PC-9 (cell line): ENCODE measurements at places on chromosomes 2 and 18. TPM values are rescaled to one million over a fixed set of nuclear protein-coding genes. Genes with fewer than 3 reads are reported as not detected.

- DNase-seq: peak; percentile 15
Observed at GRCh38 chr2:52695731-52696130, 1071.9 kb upstream of the CHAC2 start.

GRCh38 chr2:200054681-200055468, 99.5 kb downstream of the MAIP1 start:
- DNase-seq: no peak

LYPD6B gene
- 10.0 and 12.7 TPM in 2 replicates for total RNA-seq

DNA sequence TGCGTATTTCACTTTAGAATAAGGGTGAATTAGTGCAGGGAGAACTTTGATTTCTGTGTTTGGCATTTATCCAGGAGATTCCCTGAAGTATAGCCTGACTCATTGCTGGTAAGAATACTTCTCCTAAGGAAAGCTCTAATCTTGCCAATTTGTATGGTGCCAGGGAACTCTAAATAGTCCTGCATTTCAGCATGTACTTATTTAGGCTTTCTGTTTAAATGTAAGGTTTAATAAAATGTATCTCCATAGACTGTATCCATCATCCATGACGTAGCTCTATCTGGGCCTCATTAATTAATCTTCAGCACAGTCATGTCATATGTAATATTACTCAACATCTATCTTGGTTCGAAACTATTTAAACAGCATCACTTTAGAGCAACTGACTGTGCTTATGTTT, 127.7 kb downstream of the DOK6 start:
- DNase-seq: no peak

DNA sequence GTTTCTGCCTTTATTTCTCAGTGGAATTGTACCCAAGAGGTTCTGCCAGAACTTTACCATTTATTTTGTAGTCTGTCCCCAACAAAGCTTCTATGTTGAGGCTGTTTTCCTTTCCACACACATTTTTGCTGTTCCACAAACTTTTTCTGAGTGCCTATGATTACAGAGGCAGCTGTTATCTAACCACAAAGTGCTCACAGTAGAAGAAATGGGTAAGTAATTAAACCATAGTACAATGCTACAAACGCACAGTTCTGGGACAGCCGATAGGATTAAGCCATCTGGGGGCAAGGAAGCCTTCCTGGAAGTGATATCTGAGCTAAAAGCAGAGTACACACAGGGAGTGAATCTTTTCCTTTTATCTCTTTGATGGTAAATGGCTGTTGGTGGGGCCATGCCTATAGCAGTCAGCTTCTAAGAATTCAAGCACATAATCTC, 3.9 kb upstream of the MGAT4A start:
- no peak for DNase-seq

TIGD1 gene
- 12.7 and 14.7 TPM in 2 replicates for total RNA-seq

DNA sequence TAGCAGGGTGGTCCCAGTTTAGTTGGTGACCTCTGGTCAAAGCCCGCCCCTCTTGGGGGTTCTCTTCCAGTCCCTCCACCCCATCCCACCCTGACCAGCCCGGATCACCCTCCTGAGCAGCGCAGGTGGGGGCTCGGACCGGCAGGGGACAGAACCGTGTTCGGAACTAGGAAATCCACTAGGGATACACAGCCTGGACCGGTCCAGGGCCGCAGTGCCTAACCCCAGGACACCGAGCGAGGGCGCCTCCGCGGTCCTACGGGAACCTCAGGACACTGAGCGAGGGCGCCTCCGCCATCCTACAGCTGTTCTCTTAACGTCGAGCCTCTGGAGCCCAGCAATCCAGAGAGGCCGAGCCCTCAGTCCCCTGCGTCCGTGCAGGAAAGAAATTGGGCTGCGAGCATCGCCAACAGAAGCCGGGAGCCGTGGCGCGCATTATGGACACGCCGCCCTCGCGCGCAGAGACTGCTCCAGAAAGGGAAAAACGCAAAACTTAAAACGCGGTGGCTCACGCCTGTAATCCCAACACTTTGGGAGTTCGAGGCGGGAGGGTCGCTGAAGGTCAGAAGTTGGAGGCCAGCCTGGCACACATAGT, 8.5 kb downstream of the RAX start:
- no peak for DNase-seq

DNA sequence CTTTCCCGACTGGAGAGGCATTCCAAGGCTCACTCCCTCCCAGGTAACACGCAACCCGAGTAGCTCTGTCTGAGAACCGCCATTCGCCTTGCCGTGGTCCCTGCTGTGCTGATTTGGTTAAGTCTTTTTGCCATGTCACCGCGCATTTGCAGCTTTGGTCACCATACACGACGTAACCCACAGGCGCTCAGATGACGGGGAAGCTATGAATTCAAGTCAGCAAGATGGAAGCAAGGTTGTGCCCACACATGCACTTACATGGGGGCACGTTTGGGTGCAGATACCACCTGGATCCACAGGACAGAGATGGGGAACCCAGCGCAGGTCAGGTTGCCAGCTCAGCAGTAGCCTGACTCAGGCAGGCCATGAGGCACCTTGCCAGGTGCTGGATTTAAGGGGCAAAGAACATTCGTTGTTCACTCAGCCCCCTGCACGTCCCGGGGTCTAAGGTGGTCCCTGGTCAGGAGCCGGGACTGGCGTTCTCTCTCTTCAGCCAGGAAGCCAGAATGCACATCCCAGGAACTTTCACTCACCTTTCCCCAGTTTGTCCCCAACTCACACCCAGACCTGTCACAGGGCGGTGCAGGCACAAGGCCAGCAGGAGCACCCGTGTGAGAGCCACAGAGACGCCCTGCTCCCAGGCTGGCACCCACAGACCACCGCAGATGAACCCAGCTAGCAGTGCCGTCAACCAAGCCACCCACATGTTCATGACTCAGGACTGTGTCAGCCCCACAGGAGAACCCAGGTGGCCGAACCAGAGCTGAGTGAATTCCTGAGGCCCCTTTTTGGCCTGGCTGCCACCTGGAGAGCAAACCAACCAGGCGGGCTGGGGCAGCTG, 19.9 kb downstream of the SNED1 start:
- no peak for DNase-seq

DNA sequence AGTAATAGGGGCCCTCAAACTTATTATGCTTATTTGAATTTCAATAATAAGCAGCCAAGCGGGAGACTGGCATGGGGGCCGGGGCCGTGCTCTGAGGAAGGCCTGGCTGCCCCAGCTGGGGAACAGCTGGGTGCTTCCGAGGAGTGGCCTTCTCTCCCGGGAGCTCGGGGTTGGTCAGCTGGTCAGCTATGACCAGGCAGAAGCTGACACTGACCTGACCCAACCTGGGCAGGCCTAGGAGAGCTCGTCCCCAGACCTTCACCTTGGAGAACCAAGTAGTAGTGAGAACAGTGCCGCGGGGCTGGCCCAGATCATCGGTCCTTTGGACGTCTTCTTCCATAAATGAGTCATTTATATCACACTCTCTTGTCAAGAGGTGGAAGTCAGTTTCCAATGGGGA, 36.1 kb downstream of the RRM2 start:
- DNase-seq: no peak

DNA sequence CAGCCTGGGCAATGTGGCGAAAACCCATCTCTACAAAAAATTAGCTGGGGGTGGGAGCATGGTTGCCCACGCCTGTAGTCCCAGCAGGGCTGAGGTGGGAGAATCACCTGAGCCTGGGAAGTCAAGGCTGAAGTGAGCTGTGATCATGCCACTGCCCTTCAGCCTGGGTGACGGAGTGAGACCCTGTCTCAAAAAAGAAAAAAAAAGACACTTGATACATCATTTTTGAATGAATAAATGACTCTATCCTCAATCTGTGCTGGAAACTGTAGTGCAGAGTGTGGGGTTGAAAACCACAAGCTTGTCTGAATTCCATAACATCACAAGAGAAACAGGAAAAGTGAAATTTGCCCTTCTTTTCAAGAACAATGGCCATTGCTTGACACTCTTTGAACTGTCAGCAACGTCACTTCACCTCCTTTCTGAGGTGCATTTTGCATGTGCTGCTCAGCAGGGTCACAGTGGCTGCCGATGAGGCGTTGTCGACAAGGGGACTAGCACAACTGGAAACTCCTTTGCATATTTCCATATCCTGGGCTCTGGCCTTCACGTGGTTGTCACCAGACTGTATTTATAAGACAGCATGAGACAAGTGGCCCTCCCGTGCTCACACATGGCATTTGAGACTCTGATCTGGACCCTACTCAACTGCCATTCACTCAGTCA, 54.2 kb downstream of the DDX1 start:
- DNase-seq: no peak

DNA sequence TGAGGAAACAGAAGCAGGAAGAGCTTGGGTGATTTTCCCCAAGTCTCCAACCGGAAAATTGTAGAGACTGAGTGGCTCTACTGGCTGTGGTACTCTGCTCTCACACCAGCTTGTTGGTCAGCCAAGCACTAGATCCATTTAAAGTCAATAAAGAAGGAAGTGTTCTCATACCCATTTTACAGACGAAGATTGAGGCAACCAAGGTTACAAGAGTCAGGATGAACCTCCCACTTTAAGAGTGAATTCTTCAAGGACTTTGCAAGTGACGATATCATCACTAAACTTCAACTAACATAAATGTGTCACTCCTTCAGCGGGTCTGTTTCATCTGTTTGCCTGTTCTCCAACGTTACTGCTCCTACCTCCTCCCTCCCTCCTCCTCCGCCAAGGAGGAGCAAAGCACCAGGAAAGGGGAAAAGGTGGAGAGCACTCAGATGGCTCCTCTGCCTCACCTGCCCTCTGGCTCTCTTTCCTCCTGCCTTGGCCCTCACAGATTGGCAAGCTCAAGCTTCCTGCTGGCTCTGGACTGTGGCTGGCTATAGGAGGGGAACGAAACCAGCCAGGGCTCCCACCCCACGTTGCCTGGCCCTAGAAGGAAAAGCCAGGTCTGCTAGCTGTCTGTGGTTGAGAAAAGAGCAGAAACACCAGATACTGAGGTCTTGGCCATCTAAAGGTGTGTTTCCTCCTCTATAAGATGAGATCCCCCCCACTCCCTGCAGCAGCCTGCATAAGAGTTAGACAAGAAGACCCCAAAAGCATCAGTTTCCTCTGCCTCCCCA, 3.6 kb upstream of the RAB11FIP5 start:
- no peak for DNase-seq

- DNase-seq: peak; percentile 29
Observed at GRCh38 chr2:29293830-29294438, 178.7 kb downstream of the CLIP4 start.

GRCh38 chr2:81324046-81324445, 1019.5 kb upstream of the LRRTM1 start:
- no peak for DNase-seq

NEU2 gene
- not detected in 2 replicates for total RNA-seq

GRCh38 chr18:31050635-31051034, 8.1 kb upstream of the DSC3 start:
- DNase-seq: no peak

GRCh38 chr2:7707723-7708122, 790.5 kb downstream of the RNF144A start:
- no peak for DNase-seq

GRCh38 chr2:8612734-8613179, 69.1 kb upstream of the ID2 start:
- DNase-seq: no peak

DNA sequence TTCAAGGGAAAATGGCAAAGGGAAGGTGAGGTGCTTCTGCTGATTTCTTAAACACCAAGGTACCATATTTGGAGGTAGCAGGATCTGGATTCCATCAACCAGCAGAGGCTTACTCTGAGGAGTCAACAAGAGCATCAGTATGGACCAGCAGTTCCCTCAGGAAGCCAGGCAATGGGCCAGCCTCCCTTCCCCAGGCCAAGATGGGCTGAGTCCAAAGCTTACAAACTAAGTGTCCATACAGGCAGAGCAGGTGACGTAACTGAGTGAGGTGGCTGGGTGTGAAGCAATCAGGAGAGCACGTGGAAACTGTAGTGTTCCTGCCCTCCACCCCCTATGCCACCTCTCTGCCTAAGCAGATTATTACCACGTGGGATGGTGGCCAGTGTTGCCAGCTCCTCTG, 134.2 kb upstream of the HNRNPA3 start:
- no peak for DNase-seq

GRCh38 chr18:77208964-77209363, 40.7 kb upstream of the GALR1 start:
- DNase-seq: peak; percentile 23

- no peak for DNase-seq
Observed at GRCh38 chr2:6896930-6897759, 19.6 kb downstream of the RSAD2 start.
